ENCODE measurements at places on chromosomes 13 and 19. TPM values are rescaled to one million over a fixed set of nuclear protein-coding genes. Genes with fewer than 3 reads are reported as not detected.

DNA sequence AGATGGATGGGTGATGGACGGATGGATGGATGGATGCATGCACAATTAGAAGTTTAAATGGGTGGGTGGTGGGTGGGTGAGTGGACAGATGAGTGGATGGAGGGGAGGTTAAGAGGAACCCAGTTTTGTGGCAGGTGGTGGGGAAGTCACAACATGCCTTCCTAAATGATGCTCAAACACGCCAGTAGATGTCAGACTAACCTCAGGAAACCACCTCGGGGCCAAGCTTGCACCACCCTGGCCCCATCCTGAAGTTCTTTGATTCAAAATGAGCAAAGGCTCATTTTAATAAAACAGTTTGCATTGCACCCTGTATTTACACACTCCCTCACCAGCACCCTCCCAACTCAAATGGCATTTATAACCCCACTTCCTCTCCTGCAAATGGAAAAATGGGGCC is 91.4 kb upstream of the CACNA1A start:
- H3K4me3 ChIP-seq = no peak overlapping the region
- H3K4me1 ChIP-seq = no peaks in the 10 kb centered on the region
- no peaks in the 10 kb centered on the region for H3K27me3 ChIP-seq
- peak; percentile 66 for DNase-seq

DNA sequence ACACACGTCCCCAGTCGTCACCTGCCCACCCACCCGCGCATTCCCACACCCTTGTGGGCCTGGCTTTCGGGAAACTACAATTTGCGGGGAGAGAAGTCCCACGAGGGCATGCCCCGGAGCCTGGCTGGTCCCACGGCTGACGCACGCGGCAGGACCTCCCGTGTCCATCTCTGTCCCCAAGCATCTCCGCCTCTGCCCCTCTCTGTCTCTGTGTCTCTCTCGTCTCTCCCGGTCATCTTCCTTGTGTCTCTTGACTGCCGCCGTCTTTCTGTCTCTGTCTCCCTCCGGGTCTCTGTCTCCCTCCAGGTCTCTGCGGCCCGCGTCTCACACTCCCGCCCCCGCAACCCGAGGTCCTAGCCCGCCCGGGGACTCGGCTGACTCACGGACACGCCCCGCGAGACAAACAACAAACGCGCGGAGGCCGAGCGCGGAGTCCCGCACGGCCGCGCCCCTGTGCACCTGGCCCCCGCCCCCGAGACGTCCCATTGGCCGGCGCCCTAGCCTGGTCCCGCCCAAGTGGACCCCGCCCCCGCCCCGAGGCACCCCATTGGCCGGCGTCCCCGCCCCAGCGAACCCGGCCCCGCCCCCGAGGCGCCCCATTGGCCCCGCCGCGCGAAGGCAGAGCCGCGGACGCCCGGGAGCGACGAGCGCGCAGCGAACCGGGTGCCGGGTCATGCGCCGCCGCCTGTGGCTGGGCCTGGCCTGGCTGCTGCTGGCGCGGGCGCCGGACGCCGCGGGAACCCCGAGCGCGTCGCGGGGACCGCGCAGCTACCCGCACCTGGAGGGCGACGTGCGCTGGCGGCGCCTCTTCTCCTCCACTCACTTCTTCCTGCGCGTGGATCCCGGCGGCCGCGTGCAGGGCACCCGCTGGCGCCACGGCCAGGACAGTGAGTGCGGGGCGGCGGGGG is at the start of gene FGF22:
TSS of gene FGF22 (plus strand) at position 627 of the 908 bp plus-strand sequence. CDS start at position 674, 47 bp downstream.
- H3K4me3 ChIP-seq = peak within 1 kb of the TSS; percentile 30
- H3K27me3 ChIP-seq = no peaks in the 10 kb centered on the region
- peak; percentile 82 for DNase-seq
- no peak within 1 kb of the TSS for H3K27ac ChIP-seq

Gene MIA
- total RNA-seq = not detected

DNA sequence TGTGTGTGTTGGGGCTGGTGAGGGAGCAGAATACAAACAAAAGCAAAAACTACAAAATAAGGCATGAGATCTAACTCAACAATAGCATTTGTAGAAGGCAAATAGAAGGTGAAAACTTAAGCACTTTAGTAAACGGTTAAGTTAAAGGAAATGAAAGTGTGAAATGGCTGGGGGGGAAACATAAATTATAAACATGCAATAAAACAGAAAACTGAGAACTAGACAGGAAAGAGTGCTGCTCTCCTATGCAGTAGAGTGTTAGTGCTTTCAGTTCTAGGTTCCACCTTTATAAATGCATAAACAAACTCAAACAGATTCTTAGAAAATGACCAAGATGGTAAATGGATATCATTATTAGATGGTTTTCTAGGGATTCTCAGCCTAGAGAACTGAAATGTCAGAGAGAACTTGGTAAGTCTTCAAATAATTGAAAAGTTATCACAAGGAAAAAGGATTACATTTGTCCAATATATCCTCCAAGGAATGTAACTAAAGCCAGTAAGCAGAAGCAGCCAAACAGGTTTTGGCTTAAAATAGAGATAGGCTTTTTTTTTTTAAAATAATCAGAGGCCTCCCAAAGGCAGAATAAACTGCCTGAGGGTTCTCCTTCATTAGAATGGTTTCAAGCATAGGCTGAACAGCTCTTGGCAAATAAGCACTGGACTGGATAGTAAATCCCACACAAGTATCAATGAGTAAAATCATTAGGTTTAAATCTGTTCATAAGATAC is 23.3 kb downstream of the RBM26 start:
- H3K27me3 ChIP-seq = no peaks in the 10 kb centered on the region
- DNase-seq = peak; percentile 35
- peaks cover 3% of the 10 kb centered on the region for H3K36me3 ChIP-seq
- H3K27ac ChIP-seq = no peak overlapping the region

DNA sequence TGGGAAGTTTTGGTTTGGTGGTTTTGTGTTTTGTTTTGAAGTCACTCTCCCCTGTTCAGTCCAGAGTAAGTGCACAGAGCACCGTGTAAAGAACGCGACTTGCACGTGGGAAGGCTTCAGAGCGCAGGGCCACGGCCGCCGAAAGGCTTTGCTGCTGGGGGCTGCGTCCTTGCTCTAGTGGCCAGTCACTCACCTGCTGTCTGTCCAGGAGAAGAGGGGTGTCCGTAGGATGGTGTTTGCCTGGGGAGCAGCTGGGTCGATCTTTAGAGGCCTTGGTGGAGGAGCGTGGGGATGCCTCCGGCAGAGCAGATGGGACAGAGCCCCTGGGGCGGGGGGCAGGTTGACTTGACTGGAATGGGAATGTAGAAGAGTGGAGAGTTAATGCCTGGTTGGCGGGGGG is 116.6 kb upstream of the MCF2L start:
- no peak overlapping the region for H3K27ac ChIP-seq
- no peaks in the 10 kb centered on the region for H3K27me3 ChIP-seq
- no peak overlapping the region for H3K4me3 ChIP-seq
- H3K36me3 ChIP-seq = peaks cover 20% of the 10 kb centered on the region
- no peaks in the 10 kb centered on the region for H3K4me1 ChIP-seq

- H3K4me3 ChIP-seq = no peak overlapping the region
- no peaks in the 10 kb centered on the region for H3K27me3 ChIP-seq
- no peaks in the 10 kb centered on the region for H3K36me3 ChIP-seq
- H3K27ac ChIP-seq = no peak overlapping the region
- peaks cover 26% of the 10 kb centered on the region for H3K4me1 ChIP-seq
- DNase-seq = no peak
Observed at GRCh38 chr19:10747674-10748073, 29.8 kb downstream of the DNM2 start.

DNA sequence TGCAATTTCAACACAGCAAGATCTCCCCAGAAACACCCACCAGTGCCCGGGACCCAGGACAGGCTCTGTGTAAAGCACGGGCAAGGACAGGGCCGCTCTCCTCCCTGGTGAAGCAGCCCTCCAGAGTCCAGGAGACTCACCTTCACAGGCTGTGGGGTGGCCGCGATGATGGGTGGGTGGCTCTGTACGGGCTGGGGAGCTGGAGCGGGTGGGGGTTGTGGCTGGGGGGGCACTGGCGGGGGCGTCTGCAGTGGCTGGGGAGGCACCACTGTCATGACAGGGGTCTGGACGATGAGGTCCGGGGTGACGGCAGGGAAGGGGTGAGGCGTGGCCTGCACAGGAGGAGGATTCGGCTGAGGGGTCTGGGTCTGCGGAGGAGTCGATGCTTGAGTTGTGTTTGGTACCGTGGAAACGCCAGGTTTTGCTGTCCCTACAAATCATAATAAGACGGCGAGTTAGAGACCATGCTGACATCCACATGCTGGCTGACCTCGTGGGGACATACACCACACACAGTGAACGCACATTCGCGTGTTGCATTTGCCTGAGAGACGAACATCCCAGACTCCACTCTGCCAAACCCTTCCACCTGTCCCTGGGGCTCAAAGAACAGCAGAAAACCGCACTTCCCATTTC is 33.1 kb upstream of the EPHX3 start:
- H3K27ac ChIP-seq = peak overlapping the region; percentile 12
- no peak for DNase-seq
- no peaks in the 10 kb centered on the region for H3K27me3 ChIP-seq
- H3K4me3 ChIP-seq = no peak overlapping the region
- peaks cover 40% of the 10 kb centered on the region for H3K36me3 ChIP-seq

GRCh38 chr13:100630555-100630954 is 42.0 kb upstream of the GGACT start:
- H3K4me1 ChIP-seq = peaks cover under 1% of the 10 kb centered on the region
- no peak overlapping the region for H3K27ac ChIP-seq
- H3K4me3 ChIP-seq = no peak overlapping the region
- H3K27me3 ChIP-seq = no peaks in the 10 kb centered on the region
- DNase-seq = peak; percentile 40

DNA sequence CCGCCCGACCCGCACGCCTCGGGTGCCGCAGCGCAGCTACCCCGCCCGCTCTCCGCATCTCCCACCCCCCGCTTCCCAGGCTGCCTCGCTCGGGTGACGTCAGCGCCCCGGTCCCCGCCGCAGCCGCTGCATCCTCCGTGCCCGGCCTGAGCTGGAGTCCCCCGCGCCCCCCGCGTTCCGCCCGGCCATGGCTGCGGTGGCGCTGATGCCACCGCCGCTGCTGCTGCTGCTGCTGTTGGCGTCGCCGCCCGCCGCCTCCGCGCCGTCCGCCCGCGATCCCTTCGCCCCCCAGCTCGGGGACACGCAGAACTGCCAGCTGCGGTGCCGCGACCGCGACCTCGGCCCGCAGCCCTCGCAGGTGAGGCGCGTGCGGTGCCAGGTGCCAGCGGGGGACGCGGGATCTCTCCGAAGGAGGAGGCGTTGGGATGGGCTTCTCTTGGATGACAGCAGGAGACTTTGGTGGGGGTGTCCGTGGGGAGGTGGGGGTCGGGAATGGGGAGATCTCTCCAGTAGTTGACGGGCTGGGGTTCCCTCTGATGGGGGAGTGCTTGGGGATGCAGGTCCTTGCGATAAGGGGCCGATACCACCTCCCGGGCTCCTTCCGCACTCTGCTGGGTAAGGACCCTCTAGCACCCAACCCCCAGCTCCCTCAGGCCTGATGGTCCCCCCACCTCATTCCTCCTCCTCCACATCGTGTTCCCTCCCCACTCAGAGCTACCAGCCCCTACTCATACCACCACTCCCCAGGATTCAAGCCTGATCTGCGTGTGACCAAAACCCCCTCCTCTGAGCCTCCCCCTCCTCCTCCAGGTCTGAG is at the start of gene TMEM59L:
TSS of gene TMEM59L (plus strand) at position 99 of the 817 bp plus-strand sequence. CDS start at position 188, 89 bp downstream.
- no peak for DNase-seq
- peaks cover 64% of the 10 kb centered on the region for H3K27me3 ChIP-seq
- no peak within 1 kb of the TSS for H3K4me3 ChIP-seq
- H3K27ac ChIP-seq = no peak within 1 kb of the TSS
- H3K4me1 ChIP-seq = peaks cover 16% of the 10 kb centered on the region

- H3K4me3 ChIP-seq = no peak overlapping the region
- no peaks in the 10 kb centered on the region for H3K4me1 ChIP-seq
- no peaks in the 10 kb centered on the region for H3K27me3 ChIP-seq
- H3K36me3 ChIP-seq = no peaks in the 10 kb centered on the region
Observed at GRCh38 chr13:111630406-111630805, 310.0 kb downstream of the TEX29 start.

Gene CLEC4G
- not detected for total RNA-seq

DNA sequence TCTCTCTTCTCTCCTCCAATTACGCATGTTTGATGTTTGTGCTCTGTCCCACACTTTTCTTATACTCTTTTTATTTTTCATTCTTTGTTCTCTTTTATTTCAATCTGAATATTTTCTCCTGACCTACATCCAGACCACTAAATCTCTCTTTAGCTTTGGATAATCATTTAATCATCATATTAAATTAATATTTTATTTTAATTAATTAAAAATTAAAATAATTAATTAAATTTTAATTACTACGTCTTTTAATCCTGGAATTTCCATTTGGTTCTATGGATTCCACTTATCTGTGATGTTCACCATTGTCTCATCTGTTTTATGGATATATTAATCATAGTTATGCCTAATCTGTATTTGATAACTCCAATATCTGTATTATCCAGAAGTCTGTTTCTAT is 62.4 kb downstream of the SPACA7 start:
- no peaks in the 10 kb centered on the region for H3K27me3 ChIP-seq
- H3K36me3 ChIP-seq = no peaks in the 10 kb centered on the region
- no peak overlapping the region for H3K4me3 ChIP-seq
- H3K4me1 ChIP-seq = no peaks in the 10 kb centered on the region
- no peak overlapping the region for H3K27ac ChIP-seq
- DNase-seq = no peak
